ENCODE measurements at places on chromosomes 4 and X.

DNA sequence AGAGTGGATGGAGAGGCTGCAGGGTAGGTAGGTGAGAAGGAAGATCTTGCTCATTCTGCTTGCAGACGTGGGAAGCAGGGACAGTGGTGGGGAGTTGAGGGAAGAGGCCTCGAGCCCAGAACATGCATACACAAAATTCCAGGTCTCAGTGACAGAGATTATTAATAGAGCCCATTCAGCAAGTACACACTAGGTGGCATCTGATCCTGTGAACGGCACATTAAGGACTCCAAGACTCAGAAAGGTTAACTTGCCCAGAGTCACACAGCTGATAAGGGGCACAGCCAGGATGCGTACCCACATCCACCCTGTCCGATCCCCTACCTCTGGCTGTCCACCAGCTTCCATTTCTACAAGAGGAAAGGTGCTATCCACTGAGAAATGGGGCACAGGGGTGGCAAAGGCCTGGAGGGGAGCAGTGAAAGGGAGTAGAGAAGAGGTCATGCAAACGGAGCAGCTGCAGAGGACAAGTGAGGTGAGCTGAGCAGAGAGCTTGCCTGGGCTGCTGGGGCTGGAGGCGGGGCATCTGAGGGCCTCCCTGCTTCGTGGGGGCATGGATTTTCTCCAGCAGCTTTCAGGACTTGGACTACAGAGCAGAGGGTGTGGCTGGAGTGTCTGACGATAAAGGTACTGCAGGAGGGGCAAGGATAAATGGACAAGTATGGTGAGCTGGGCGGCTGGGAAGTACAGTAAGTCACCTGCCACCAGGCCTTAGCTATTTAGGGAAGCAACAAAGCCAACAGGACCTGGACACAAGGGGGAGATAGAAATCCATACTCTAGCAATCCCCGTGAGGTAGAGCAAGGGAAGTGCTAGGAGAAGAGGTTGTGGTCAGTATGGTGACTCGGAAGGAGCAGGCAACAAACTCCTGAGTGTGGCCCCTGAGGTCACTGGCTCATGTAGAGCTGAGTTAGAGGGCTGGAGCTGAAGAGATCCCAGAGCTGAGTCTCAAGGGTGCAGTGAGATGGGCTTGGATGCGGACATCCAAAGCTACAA is 11.2 kb downstream of the IDS start:
- no peak for DNase-seq

DNA sequence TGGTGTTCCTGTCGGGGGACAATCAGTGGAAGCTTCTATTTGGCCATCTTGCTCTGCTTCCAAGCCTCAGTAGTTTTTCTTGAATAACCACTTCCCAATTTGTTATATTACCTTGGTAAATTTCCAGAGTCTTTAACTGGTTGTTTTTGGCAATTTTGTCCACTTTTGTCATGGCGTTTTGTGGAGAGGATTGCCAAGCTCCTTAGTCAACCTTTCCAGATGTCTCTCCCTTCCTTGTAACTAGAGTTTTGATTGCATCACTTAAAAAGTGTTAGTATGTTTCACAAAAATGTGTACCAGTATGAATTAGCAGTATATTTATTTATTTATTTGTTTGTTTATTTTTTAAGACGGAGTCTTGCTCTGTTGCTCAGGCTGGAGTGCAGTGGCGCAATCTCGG is 15.8 kb upstream of the UXT start:
- no peak for DNase-seq

DNA sequence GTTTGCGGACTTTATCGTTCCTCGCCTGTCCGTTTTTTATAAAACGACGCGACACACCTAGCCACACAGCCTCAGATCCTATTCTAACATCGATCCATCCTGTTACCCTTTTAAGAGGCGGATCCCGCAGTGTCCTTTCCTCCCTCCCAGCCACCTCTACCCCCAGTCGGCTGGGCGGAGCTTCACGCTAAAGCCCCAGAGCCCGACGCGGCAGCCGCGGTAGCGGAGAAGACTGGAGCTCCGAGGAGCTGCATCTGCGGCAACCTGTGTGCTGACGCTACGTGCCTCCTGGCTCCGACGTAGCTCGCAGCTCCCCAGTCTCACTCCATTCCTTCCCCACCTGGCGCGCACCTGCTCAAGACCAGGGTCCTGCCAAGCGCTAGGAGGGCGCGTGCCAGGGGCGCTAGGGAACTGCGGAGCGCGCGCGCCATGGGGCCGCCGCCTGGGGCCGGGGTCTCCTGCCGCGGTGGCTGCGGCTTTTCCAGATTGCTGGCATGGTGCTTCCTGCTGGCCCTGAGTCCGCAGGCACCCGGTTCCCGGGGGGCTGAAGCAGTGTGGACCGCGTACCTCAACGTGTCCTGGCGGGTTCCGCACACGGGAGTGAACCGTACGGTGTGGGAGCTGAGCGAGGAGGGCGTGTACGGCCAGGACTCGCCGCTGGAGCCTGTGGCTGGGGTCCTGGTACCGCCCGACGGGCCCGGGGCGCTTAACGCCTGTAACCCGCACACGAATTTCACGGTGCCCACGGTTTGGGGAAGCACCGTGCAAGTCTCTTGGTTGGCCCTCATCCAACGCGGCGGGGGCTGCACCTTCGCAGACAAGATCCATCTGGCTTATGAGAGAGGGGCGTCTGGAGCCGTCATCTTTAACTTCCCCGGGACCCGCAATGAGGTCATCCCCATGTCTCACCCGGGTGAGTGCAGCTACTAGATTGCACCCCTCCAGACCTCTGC is at the start of gene RNF128:
RNF128 (plus strand) TSS at position 217 of the 953 bp plus-strand sequence; CDS start at position 430, 213 bp downstream.
- DNase-seq = peak; percentile 25

DNA sequence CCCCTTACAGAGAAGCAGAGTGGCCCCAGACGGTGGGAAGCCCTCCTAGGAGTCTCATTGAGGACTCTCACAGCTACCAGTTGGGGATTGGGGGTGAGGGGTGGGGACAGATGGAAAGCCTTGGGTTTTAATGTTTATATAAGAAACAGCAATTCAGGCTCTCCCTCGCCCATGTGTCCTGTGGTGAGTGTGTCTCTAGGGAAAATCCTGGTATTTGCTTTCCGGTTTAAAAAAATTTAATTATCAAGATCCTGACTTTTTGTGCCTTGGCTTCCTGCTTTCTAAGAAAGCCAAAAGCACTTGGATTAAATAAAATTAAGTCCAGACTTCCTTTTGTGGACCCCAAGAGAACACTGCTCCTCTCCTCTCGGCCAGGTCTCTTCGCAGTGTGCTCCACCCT is 93.8 kb downstream of the SOWAHB start:
- DNase-seq = no peak

GRCh38 chrX:150084496-150085229 is 146.4 kb upstream of the EOLA2 start:
- no peak for DNase-seq

GRCh38 chr4:100651499-100652175 is 133.8 kb upstream of the EMCN start:
- DNase-seq = no peak

- DNase-seq = no peak
These were observed 59.8 kb downstream of the ARSJ start for GRCh38 chr4:113919611-113920010.

DNA sequence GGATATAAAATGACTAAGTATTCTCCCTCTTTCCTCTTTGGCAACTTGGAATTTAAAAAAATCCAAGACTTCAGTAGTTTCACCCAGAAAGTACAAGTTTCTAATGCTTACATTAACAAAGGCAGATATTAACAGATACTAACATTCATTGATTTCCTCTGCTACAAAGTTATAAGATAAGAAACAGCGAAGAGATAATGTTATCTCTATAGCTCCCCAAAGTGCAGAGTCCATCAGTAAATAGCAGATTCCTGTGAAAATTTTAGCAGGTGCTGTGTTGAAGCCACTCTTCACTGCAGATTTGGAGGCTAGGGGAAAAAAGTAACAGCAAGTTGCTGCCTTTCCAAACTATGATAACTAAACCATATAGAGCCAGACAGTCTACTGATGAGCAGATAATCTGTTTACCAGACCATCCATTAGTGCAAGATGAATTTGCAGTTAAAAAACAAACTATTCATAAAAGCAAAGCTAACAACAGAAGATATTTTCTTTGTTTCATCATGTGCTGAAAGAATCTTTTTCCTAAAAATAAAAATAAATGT is 3.3 kb upstream of the CAMK2D start:
- no peak for DNase-seq

GRCh38 chrX:150753968-150754367 is 60.8 kb downstream of the MTMR1 start:
- DNase-seq = no peak

DNA sequence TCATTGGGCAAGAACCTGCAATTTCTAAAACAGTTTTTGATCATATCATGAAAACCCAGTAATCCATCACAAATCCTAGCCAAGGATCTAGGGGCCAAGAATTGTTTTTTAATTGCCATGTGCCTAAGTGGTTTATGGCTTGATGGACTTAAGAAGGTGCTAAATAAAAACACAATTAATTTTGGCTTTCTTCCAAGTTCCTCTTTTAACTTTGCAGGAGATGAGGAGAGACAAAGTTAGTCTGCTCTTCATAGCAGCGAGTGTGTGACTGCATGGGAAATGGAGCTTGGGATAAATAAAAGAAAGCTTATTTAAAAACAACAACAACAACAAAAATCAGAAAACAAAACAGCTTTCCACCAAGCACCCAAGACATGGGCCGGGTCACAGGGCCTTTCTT is 41.4 kb downstream of the ARHGEF9 start:
- DNase-seq = no peak

DNA sequence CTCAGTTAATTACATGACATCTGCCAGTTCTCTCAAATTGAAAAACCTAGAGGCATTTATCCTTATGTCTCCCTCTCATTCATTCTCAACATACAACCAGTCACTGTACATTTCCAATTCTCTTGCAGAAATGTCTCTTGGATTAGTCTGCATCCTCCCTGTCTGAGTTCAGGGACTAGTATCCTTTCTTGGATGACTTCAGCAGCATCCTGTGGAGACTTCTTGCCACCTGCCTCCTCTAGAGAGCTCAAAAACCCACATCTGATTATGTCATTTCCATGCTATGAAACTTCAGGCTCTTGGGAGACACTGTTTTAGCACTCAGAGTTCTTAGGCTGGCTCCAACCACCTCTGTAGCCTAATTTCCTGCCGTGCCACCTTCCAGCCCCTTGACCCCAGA is 515.1 kb upstream of the DIPK2B start:
- no peak for DNase-seq

GRCh38 chr4:37471093-37471492 is 215.1 kb downstream of the RELL1 start:
- no peak for DNase-seq

DNA sequence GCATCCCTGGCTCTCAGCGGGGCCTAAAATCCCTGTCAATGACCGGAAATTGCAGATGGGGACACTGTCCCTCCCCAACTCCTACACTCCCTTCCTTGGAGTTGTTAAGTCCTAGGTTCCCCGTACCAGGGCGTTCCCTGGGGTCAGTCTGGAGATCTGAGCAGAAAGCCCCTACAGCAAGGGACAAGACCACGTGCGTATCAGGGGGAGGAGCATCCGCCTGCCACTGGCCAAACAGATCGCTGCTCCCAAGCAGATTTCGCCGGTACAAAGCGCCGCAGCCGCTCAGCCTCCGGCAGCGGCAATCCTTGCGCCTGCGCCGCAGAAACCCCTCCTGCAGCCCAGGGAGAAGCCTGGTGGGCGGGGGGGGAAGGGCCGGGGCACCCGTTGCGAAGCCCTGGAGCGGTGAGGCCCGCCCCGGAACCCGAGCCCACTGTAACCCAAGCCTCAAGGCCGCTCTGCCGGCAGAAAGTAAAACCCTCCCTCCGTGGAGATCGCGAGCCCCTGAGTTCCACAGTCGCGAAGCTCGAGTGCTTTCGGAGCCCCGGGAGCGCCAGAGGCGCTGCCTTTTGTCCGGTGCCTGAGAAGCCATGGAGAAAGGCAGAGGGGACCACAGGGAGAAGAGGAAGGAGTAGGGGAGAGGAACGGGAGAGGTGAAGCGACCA is 2.7 kb downstream of the CRMP1 start:
- DNase-seq = no peak

- no peak for DNase-seq
These were observed 2750.2 kb downstream of the ARAP2 start for GRCh38 chr4:33494150-33494549.

- DNase-seq = no peak
These were observed 1192.6 kb downstream of the C4orf33 start for GRCh38 chr4:130288576-130288975.

DNA sequence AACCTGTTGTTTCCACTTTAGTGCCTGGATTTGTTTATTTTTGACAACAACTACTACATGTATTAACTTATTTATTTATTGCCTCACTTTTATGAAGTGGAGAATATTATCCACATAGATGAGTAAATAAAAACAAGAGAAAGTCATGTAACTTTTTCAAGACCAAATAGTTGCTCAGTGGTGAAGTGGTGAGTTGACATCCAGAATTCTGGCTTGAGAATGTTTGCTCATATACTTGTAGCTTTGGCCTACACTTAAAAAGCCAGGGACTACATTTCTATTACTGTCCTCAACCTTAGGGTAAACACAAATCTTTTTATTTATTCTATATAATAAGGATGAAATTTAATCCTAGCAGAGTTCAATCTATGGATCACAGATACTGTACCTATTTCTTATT is 47.7 kb upstream of the GALNTL6 start:
- no peak for DNase-seq

GRCh38 chr4:86967798-86968197 is 33.0 kb downstream of the AFF1 start:
- DNase-seq = no peak

DNA sequence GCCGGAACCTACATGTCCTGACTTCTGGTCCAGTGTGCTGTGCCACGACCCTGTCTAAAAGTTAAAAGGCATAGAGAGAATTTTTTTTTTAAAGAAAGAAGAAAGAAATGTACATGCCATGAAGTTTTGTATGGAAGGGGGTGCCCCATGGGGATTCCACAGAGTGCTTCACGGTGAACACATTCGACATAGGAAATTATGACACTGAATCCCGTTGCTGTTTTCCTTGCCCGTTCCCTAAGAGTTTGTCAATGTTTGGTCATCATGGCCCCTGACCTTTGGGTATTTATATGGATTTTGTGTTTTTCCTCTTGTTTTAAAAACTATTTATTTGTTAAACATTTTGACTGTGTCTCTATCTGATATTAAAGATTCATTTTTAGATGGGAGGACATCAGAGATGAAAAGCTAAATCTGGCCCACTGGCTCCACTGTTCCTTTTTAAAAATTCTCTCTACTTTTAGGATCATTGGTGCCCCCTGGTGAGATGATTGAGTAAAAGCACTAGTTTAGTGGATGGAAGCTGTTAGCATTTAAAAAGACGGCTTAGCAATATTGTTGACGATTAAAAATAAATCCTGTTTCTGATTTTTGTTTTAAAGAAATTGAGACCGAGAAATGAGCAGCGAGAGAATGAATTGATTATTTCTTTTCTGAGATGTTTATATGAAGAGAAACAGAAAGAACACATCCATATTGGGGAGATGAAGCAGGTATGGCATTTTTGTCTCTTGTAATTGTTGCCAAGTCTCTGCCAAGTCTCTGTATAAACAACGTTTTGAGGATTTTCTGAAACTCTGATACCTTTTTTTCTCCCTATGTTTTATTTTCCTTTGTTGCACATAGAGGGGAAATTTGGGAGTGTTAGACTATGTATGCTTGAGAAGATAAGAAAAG is 75.0 kb downstream of the PTTG2 start:
- DNase-seq = no peak

- DNase-seq = no peak
These were observed 12.3 kb upstream of the TIGD2 start for GRCh38 chr4:89099034-89099433.

- no peak for DNase-seq
These were observed 261.7 kb upstream of the FAM241A start for GRCh38 chr4:111883557-111883999.

- DNase-seq = peak; percentile 85
These were observed 15.6 kb upstream of the BBS12 start for GRCh38 chr4:122716825-122717448.

- DNase-seq = no peak
These were observed 10.5 kb downstream of the ARL13A start for GRCh38 chrX:100979881-100980607.

Data from stimulated activated CD8-positive, alpha-beta memory T cell treated with anti-CD3 and anti-CD28 coated beads, Interleukin-4, amount 100 ng/mL, for 48 hours (primary cell).